ENCODE measurements at places on chromosomes 16 and 17.

- no peak for DNase-seq
Observed at GRCh38 chr17:41638941-41639340, 14.6 kb upstream of the KRT17 start.

DNA sequence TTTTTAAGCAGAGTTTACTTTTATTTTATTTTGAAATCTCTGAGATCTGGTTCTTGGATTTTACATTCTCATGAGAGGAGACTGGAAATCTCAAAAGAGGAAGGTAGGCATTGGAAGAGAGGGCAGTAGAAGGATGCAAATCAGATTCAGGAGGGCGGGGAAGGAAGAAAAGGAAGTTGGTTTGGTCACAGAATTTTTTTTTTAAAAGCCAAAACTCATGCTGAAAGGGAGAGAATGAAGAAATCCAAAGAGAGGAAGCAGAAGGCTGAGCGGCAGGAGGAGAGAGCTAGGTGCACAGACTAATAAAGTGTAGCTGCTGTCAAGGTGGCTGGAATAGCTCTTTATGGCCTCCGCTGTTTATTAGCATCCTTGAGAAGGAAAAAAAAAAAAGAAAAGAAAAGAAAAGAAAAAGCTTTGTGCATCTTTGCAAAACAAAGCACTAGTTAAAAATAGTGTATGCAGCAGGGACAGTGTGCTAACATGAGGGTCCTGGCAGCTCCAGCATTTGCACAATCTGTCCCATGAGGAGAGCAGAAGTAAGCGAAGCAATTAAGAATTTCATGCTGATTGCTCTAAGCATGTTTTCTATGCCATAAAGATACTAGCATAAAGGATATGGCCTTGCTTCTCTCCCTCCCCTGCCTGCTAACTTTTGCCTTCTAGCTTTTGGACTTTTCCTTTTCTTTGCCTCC, 194.2 kb downstream of the ZFHX3 start:
- no peak for DNase-seq

DNA sequence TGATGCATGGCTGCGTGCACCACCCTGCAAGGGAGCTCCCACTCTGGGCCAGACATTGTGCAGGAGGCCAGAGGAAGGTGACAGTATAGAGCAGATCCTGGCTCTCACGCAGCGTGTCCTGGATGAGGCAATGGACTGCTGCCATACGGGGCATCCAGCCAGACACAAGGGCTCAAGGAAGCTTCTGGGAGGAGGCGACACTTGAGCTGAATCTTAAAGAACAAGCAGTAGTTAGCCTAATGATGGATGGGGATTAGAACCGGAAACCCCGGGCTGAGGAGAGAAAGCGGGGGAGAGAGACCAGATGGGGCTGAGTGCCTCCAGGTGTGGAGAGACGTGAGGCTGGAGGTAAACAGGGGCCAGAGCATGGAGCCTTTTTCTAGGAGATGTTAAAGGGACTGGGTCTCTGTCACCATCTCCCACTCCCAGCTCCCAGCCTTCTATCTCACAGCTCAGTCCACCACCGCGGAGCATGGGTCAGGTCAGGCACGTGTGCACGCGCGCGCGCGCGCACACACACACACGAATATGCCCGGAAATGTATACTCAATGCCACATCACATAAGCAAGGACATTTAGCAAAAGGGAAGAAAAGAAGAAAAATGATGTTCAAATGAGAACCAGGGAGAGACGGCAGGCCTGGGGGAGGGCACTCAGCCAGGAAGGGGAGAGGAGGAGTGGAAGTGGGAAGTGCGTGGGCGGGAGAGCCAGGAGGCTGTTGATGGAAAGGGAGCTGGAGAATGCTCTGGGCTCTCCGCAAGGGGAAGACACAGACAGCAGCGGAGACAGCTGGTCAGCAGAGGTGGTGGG, 46.3 kb downstream of the CCDC42 start:
- no peak for DNase-seq

GRCh38 chr17:17353625-17354484, 50.7 kb downstream of the NT5M start:
- no peak for DNase-seq

DNA sequence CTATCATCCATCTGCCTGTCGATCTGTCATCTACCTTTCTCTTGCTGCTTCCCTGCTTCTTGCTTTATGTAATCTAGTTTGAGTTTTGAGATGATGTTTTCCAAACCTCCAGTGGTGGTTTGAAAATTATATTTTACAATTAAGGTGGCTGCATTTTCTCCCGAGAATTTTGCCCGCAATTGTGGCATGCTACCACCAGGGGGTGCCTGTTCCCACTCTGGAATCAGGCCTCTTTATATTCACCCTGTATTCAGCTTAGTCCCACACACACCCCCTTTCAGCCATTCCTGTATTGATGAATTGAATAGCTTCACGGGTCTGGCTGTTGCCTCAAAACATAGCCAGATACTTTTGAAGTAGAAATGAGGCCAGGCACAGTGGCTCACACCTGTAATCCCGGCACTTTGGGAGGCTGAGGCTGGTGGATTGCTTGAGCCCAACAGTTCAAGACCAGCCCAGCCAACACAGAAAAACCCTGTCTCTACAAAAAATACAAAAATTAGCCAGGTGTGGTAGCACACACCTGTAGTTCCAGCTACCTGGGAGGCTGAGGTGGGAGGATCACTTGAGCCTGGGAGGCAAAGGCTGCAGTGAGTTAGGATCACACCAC, 3.2 kb downstream of the PRSS22 start:
- DNase-seq = no peak

DNA sequence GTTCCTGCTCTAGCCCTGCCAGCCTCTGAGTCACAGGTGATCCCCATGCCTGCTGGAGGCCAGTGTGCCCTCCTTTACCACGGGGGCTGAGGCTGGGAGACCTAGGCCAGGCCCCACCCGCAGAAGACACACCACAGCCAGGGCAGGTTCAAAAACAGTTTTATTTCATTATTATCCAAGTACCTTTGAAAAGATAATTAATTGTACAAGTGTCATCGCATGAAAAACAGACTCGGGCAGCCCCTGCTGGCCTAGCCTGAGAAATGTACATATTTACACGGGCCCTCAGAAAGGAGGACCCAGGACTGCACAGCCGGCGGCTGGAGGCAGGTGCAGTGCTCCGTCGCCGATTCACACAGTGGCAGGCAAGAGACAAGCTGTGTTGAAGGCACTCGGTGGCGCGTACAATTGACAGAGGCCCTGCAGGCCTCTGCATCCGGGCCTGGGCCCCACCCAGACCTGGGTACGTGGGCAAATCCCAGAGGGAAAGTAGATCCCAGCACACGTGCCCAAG, 4.4 kb downstream of the PDIA2 start:
- DNase-seq = no peak

DNA sequence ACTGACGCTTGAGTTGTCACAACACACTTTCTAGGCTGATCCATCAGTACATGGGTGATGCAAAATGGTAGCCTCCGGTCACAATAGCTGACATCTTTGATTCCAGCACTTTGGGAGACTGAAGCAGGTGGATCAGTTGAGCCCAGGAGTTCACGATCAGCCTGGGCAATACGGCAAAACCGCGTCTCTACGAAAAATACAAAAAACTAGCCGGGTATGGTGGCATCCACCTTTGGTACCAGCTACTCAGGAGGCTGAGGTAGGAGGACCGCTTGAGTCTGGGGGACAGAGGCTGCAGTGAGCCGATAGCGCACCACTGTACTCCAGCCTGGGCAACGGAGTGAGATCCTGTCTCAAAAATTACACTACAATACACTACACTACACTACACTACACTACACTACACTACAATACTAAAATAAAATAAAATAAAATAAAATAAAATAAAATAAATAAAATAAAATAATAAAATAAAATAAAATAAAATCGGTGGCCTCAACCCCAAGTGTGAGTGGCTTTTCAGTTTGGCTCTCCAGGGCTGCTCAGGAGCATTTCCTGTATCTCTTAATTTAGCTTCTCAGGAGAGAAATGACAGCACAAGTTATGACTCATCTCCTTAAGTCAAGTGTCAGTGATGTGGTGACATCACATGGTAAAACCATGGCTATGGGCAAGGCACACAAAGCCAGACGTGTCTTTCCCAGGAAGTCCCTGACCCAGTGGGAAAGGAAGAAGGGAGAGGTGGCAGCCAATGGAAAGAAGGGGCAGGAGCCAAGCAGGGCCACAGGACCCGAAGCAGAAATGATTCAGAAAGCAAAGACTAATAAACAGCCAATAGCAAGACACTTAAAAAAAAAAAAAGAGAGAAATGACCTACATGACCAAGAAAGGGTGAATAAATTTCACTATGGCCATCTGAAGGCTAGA, 75.3 kb upstream of the TBC1D3K start:
- DNase-seq = no peak

DNA sequence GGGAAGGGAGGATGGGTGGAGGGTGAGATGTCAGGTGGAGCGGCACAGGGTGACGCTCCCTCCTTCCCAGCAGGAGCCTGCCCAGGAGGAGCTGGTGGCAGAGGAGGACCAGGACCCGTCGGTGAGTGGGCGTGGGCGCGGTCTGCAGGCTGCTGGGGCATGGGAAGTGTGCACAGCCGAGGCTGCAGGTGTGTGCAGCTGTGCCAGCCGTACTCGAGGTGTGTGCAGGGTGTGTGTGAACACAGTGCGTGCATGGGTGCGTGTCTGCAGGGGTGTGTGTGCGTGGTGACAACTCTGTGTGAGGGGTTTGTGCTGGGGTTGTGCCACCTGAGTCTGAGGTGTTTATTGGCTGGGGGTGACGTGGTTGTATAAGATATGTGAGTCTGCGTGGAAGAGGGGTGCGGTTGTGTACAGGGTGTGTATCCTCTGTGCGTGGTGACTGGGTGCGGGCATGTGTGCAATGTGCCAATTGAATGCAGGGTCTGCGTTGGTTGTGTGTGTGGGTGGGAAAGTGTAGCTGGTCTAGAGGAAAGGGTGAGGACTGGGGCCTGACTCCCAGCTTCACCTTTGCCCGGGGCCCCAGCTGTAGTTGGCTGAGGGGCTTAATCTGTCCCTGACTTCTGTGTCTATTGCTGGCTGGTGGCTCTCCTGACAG, 670 bp downstream of the TNFSF12 start:
- peak; percentile 62 for DNase-seq

DNA sequence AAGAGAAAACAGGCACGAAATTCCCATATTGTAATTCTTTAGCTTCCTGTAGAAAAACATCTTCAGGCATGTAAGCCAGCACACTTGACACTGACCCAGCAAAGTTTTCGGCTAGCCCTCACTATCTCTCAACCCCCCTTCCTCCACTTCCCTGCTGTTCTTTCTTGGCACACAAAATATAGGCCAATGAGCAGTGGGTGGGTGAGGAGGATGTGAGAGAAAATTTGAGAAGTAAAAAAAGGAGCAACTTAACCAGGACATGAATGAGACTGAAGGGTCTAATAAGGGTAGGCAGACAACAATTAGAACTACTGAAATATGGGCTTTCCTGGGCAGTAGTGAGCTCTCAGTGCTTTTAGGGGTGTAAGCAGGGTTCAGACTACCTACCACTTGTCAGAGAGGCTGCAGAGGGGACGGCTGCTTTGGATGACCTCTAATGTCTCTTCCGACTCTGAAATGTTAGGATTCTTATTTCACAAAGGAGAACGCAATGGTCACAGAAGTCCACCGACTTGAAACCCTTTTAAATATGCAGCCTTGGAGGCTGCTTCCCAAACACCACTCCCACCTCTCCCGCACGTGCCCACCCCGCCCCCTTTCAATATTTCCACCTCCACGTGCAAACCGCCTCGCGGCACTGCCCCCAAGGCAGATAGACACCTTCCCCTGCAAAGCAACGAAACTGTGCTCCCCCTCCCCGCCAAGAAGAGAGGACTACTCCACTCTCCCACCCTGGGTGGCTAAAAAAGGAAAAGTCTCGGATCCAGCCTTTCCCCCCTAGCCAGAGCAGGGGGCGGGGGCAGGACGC, 889 bp downstream of the MBTD1 start:
- peak; percentile 41 for DNase-seq

GRCh38 chr16:8120001-8120400, 470.3 kb downstream of the TMEM114 start:
- no peak for DNase-seq

DNA sequence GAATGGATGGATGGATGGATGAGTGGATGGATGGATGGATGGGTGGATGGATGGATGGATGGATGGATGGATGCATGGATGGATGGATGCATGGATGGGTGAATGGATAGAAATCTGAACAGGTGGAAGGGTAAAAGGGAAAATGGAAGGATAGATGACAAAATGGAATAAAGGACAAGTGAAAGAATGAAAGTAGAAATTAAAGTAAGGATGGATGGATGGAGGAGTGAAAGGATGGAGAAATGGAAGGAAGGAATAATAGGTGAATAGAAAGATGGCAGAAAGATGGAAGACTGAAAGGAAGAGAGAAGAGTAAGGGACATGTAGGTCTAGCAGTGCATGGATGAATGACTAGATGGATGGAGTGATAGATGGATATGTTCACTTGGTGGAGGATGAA, 29.9 kb downstream of the VWA3A start:
- DNase-seq = no peak

GRCh38 chr17:80124351-80124981, 22.5 kb downstream of the EIF4A3 start:
- no peak for DNase-seq

DNA sequence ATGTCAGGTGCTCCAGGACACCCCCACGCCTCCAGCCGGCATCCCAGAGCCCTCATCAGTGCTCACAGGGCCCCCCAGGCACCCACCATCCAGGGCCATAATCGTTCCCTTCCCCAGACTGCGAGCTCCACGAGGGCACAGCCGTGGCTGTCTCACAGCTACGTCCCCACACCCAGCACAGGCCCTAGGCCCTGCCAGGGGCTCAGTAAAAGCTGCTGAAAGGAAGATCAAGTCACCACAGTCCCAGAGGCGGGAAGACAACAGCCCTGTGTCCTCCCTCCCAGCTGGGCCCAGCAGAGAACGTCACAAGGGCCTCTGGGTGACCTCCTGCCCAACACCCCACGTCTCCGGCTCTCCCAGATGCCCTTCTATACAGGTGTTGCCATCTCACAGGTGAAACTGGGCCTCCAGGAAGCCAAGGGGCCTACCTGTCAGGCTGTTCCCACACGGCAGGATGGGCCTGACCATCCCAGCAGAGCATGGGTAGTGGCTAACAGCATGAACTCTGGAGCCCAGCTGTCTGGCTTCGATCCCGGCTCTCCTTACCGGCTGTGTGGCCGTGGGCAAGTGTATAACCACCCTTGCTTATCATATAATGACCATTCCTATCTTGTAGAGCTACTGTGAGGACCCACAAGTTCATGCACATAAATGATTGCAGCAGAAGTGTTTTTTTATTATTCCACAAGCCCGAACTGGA, 17.9 kb downstream of the ARL2BP start:
- no peak for DNase-seq

Measured in B cell (primary cell).